ENCODE measurements at places on chromosomes 3 and 15.

DNA sequence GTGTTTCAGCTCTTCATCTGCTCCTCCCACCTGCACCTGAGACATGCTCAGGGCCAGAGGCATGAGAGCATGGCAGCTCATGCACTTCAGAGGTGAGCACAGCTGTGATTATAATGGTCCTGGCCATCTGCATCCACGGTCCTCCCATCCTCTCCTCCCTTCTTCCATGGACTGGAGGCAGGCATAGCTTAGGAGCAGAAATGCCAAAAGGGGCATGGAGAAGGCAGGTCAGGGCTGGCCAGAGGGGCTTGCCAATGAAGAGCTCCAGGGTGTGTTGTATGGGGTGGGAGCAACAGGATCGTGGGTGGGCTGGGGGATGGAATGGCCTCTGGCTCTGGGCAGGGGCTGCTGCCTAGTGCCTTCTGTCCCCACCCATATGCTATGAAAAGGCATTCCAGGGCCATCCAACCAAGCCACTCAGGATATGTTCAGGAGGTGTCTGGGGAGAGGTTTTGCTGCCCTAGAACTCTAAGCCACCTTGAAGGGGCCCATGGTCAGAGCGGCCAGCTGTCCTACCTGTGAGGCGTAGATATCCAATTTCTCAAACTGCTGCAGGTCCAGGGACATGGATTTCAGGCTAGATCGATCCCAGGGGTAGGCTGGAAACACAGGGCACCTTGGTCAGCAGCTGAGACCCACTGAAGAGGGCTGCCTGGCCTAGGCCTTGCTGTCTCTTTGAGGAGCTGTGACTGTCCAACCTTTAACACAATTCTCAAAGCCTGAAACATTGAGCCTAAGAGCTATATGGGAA is 26.1 kb downstream of the KY start:
- DNase-seq: no peak

DNA sequence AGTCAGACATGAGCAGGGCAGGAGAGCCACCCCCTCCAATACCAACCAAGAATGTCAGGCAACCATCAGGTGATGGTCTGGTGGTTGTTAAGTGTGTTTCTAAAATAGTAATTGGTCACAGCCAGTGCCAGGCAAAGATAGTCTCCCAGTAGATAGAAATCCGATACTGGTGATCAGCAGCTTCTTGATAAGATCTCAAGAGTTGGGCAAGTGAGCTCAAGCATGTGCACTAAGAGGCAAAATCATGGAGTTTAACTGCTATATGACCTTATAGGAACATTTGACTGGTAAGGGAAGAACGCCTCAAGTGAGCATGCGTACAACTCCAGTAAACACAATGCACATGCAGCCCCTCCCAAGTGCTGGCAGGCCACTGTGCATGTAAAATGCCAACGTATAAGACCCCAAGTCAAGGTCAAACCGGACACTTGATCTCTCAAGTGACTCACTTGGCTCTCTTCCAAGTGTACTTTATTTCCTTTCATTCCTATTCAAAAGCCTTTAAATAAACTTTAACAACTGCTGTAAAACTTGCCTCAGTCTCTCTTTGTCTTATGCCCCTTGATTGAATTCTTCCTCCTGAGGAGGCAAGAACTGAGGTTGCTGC is 36.0 kb upstream of the CBLB start:
- DNase-seq: no peak

DNA sequence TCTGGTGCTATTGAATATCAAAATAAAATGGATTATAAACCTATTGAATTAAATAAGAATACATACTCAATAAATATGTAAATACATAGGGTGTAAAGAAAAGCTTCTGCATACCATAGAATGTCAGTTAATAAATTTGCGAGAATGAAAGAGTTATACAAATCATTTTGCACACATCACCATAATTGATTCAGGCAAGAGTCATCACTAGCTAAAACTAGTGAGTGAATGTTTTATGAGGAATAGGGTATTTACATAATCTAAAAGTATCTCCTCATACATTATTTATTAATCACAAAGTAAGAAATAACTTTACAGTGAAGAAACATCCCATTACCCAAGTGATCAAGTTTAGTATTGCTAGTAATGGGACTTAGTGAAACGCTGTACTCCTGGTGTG is 13.6 kb downstream of the EXOG start:
- DNase-seq: no peak

DNA sequence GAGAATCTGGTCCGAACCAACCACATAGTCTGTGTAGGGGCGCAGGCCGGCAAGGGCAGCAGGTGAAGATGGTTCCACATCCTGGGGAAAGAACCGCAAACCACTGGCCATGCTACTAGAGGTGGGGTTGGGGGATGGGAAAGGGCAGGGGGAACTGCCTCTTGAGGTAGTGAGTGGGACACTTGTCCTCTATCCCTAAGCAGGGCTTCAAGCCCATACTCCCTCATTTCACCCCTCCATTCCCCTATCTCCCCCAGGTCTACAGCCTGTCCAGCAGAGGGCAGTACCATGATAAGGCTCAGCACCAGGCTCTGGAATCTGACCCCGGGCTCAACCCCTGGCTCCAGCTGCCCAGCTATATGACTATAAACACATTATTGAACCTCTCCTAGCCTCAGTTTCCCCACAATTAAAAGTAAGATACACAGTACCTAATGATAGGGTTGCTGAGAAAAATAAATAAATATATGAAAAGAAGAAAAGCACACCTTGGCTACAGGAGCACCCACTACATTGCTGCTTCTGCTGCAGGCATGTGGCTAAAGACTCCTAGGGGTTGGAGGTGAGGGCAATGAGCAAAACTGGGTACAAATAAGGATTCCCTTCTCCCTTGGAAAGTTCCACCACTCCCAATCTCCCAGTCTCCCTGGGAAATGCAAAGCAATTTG is 6.3 kb downstream of the GORASP1 start:
- DNase-seq: no peak

GRCh38 chr15:41873711-41874110 is 20.1 kb downstream of the SPTBN5 start:
- DNase-seq: no peak

All from Right ventricle myocardium superior (tissue), 1 donor.